ENCODE measurements at places on chromosomes 11 and 22.

DNA sequence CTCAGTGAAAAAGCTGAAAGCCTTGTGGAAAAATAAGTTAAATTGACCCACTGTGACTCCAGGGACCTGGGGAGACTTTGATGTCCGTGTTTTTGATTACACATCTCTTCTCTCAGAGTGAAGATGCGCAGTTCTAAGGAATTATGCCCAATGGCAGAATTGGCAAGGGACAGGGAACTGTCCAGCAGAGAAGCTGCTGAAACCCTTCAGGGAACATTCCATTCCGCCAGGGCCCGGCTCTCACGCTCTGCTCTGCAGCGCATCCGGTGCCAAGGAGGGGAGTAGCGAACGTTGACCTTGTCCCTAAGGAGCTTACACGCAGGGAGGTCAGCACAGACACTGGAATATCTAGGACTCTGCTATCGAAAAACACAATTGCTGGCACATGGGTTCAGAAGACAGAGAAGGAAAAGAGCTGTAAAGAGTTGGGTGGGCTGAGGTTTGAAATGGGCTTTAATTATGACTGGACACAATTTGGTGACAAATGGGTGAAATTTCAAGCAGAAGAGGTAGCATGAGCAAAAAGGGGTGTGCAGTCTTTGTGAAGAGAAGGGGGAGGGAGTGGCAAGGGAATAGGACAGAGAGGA is 64.5 kb upstream of the B3GAT1 start:
- no peak for DNase-seq

DNA sequence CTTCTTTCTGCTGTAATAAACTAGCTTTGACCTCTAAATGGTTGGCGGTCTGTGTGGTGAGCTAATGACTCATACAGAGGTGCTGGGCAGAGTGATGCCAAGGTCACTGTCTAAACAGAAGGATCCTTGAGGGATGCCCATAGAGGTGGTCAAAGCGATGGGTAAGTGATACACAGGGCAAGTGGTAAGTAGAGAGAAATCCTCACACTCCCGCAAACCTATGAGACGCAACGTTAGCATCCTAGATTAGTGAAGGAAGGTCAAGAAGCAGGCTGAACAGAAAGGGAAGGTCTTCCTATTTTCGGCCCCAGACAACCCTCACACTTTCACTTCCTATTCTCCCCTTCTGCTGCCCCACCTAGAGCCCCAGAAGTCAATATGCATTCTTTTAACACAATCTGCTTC is 65.6 kb upstream of the SESN3 start:
- DNase-seq: no peak

- DNase-seq: no peak
Measured at GRCh38 chr11:27456795-27457329, 15.7 kb downstream of the LGR4 start.

- no peak for DNase-seq
Measured at GRCh38 chr22:23206915-23207314, 26.6 kb downstream of the BCR start.

DNA sequence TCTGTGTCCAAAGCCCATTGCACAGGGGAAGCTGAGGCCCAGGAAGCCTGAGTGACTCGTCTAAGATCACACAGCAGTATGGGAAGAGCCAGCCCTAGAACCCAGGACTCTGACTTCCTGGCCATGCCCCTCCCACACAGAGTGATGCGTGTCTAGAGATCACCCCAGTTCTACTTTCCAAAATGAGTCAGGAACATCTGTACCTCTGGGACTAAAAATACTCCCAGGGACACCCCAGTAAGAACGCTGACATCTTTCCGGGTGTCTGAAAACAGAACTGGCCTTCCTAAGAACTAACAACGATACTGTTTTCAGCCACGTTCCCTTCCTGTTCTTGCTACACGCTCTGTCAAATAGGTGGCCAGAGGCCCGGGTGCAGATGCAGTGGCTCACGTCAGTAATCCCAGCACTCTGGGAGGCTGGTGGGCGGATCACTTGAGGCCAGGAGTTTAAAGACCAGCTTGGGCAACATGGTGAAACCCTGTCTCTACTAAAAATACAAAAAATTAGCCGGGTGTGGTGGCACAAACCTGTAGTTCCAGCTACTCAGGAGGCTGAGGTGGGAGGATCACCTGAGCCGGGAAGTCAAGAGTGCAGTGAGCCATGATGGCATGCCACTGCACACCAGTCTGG is 21.7 kb upstream of the PDGFB start:
- no peak for DNase-seq

DNA sequence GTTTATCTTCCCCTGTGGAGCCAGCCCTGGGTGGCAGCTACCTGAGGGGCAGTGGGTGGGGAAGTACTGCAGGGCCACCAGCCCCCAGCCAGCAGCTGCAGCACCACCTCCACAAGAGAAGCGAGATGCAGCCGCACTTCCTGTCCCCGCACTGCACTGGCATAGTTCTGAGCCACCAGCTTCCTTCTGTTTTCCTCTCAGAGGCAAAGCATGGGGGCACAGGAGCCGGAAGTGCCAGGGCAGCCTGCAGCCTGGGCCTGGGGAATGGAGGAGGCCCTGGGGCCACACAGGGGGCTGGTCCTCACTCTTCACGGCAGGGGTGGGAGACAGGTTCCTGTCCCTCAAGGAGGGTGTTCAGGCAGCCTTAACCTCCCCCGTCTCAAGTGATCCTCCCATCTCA is 11.9 kb upstream of the SH3BP1 start:
- no peak for DNase-seq

DNA sequence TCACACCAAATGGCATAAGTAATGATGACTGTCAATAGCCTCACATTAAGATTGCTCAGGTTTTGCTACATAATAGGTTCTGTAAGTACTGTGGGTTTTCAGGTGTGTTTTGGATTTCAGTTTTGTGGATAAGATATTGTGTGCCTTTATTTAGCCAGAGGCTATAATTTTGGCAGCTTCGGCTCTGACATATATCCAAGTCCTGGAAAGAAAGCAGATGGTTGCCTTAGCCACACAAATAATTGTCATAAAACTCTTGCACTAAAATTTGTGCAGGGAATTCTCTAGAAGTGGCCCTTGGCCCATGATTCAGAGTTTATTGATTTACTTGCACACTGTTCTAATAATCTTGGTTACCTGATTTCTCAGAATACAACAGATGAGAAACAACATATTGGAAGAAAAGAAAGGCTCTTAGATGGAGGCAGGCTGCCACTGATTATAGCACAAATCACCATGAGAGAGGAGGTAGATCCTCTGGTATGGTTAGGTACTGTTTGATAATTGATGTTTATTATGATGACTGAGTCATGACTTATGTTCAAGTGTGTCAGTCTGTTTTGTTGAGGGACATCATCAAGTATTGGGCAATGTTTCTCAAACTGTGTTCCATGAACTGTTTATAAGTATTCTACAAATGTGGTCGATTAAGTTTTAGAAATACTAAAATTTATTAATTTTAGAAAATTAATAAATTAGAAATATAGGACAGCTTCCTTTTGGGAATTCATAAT is 9.6 kb downstream of the REXO2 start:
- no peak for DNase-seq

- no peak for DNase-seq
Measured at GRCh38 chr22:30023099-30023660, 57.1 kb upstream of the HORMAD2 start.

Data from stimulated activated CD8-positive, alpha-beta memory T cell treated with anti-CD3 and anti-CD28 coated beads, Interleukin-4, amount 100 ng/mL, for 4 hours (primary cell).